H9 (cell line): ENCODE measurements at places on chromosomes 11 and 22.
A peak's percentile ranks its signal among the peaks of the same experiment; 100 is the strongest.

DNA sequence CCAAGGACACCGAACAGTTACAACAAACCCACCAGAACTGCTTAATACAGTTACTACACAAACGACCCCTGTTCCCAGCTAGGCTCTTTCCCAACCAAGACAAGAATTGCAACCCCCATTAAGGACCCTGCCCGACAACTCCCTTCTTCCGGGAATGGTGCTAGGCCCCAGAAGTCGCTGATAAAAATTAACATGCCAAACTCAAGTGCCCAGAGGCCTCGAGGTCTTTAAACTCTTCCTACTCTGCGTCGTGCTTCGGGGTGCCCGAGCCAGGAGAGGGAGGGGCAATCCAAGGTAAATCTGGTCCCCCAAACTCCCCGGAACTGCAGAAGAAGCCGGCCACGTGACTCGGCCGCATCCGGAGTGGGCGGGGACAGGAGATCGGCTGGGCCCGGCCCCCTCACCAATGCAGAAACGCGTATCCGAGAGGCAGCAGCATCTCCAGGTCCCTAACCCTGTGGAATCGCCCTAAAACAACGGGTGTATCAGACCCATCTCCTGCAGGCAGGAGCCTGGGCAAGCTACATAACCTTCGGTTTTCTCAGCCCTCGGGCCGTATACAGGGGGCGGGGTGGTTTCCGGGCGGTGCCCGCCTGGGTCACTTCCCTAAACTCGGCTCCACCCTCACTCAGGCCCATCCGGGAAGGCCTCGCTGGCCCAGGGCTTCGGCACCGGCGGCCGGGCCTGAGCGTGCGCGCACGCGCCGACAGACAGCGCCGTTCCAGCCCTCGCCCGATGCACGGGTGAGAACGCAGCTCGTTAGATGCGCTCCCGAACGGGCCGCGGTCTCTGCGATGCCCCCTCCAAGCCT is 1.1 kb downstream of the CFL1 start:
- peak; percentile 75 for DNase-seq

DNA sequence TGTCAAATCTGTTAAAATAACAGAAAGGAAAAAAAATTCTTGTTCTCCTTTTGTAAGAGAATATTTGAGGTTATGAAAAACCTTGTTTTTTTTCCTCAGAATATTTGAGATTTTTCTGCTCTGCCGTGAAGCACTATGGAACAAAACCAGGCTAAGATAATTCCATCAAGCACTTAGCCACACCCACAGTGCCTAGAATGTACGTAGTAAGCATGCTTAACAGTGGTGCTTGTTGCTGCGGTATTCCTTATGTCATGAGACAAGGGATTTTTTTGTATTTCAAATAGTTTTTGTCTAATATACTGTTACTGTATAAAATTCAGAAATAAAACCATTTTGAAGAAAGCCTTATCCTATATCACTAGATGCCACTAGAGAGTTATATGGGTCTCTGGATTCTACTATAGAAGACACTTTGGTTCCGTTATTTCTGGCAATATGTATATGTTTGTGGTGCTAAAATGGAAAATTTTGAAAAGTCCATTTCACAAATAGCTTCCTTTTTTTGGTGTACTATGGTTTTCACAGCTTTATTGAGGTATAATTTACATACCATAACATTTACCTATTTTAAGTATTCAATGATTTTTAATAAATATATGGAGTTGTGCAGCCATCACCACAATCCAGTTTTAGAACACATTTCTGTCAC is 23.7 kb downstream of the PDHX start:
- no peak for DNase-seq

DNA sequence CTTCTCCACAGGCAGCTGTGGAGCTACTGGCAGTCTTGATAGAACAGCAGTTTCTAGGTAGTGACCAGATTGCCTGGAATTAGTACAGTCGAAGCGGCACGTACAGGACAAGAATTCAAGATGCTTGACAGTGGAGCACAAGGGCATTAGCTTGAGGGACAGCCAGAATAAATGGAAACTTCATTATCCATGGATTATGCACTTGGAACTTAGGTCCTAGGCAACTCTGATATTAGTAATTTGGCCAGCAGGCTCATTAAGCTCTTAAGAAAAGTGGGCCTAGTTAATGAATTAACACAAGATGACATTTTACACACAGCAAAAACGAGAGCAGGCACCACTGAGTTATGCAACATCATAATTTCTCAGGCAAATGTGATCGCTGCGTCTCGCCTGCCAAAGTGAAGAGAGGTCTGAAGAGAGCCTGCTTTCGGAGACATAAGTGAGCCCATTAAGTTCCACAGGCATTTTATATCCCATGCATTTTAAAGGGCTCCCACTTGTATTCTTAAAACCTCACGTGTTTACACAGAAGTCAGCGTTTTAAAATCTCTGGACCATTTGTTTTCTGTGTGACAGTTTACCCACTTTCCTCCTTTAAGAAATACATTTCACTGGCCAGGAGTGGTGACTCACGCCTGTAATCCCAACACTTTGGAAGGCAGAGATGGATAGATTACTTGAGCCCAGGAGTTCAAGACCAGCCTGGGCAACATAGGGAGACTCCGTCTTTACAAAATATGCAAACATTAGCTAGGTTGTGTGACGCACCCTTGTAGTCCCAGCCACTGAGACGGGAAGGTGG is 66.2 kb downstream of the COMMD9 start:
- no peak for DNase-seq

GRCh38 chr22:47082505-47082904 is 320.1 kb downstream of the TBC1D22A start:
- no peak for DNase-seq

DNA sequence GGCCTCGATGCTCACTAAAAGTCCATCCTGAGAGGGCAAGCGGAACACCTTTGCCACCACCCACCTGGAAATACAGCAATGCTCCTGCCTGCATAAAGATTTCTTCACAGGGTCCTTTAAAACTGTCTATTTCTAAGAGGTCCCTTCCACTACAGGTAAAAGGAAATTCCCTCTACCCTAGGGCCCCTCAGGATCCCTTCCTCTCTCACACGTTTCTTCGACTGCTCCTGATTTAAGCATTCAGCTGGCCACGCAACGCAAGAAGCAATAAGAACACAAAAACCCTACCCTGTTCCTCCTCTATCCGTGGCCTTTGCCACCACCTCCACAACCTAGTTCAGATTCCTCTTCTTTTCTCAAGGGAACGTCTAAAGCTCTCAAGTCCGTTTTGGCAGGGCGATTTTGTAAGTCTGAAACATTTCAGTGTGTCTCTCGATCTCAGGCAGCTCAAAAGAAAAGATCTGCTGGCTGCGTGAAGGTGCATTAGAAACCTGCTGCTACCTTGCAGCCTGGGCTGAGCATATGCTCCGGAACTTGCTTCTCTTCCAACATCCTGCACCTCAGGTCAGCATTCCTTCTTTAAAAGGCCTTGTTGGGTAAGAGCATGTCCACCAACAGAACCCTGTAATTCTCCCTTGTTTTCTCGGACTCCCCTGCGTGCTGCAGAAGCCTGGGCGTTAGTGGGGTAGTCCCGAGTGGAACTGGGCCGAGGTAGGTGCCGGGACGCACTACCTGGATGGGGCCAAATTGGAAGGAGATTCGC is 1.6 kb downstream of the LGR4 start:
- DNase-seq = no peak

- peak; percentile 85 for DNase-seq
Measured at GRCh38 chr11:72585762-72586311, 88.4 kb downstream of the PDE2A start.

DNA sequence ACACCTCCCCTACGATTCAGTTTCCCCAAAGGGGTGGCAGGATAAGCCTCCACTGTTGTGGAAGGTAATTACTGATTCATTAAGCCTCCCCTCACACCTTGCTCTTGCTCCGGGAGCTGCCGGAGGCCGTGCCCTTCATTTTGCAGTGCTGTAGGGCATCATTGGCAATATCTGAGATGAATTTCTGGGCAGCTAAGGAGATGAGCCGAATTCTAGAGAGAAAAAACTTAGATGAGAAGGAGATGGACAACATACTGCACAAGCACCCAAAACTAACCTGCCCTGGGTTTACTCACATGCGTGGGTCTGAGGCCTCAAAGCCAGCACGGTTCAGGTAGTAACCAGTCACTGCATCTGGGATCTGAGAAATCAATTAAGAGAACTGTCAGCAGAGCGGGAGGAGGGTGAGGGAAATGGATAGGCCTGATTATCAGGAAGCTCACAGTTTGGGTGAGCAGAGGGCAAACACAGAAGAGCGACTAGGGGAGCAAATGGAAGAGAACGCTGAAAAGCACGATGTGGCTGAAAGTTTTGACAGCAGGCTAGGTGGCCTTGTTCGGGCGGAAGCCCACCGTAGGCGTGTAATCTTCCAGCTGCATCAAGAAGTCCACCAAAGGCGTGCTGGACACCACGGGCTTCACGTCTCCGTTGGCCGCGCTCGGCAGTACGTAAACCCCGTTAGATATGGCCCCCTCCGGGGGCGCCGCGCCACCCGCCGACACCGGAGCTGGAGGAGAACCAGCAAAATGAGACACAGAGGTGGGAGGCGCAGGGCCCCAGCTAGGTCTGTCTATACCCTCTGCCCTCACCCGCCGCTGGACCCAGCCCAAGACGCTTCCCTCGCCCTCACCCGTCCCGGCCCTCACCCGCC is 689 bp downstream of the TAF10 start:
- peak; percentile 27 for DNase-seq

GRCh38 chr22:17891481-17892167 is 117.4 kb upstream of the BID start:
- DNase-seq = peak; percentile 55

- peak; percentile 14 for DNase-seq
Measured at GRCh38 chr22:49534386-49534785, 293.3 kb downstream of the BRD1 start.

DNA sequence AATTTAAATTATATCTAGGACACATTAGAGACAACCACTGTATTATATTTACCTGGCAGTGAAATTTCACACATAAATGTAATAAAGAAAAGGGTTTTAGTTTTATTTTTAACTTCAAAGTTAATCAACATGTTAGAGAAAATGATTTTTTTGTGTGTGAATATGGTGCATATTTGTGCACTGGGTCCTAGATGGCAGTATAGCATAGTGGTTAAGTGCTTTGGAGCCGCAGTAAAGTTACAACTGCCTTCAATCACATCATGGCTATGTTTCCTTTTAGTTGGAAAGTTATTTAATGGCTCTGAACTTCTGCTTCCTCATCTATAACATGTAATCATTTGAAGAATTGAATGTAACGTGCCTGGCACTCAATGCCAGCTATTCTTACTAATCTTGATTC is 108.9 kb upstream of the DDI1 start:
- DNase-seq = no peak

- DNase-seq = no peak
Measured at GRCh38 chr11:5605849-5606248, 9.4 kb downstream of the TRIM6 start.
